Activated CD4-positive, CD25-positive, alpha-beta regulatory T cell treated with anti-CD3 and anti-CD28 coated beads, Interleukin-2, amount 50 U/mL, for 16 hours (primary cell): ENCODE measurements at places on chromosomes 1 and 21.

GRCh38 chr1:160544647-160545046 lies 21.6 kb upstream of the SLAMF6 start:
- DNase-seq: no peak

DNA sequence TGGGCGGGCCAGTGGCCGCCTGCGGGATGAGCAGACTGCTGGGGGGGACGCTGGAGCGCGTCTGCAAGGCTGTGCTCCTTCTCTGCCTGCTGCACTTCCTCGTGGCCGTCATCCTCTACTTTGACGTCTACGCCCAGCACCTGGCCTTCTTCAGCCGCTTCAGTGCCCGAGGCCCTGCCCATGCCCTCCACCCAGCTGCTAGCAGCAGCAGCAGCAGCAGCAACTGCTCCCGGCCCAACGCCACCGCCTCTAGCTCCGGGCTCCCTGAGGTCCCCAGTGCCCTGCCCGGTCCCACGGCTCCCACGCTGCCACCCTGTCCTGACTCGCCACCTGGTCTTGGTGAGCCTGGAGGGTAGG lies 2.1 kb downstream of the B4GALT2 start:
- DNase-seq: no peak

- DNase-seq: no peak
These were observed 10.8 kb downstream of the GPR3 start for GRCh38 chr1:27403065-27403726.

DNA sequence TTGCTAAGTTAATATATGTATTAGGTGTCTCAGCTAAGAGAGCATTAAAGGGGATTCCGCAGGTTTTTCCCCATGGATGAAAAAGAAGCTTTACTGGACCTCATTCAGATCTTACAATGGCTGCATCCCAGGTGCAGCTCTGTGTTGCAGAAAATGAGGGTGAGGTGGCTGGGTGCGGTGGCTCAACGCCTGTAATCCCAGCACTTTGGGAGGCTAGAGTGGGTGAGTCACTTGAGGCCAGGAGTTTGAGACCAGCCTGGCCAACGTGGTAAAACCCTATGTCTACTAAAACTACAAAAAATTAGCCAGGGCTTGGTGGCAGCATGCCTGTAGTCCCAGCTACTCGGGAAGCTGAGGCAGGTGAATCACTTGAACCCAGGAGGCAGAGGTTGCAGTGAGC lies 58.5 kb upstream of the MORC3 start:
- DNase-seq: no peak

DNA sequence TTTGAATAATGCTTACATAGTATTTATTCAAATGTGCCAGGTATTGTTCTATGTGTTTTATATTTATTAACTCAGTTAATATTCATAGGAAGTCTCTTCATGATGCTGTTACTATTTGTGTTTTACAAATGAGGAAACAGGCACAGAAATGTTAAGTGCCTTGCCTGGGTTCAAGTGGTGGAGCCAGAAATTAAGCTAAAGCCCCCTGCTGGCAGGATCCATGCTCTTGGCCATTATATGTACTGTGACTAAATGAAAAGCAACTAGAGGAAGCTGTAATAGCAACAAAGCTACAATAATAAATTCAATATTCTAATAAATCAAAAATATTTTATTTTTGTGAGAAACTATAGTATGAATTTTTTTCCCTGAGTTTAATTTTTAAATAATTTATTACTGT lies 30.0 kb downstream of the IARS2 start:
- no peak for DNase-seq

GRCh38 chr1:2989976-2990375 lies 31.3 kb upstream of the ACTRT2 start:
- DNase-seq: no peak
